CD4-positive, alpha-beta T cell (primary cell): ENCODE measurements at places on chromosomes 3 and 15. TPM values are rescaled to one million over a fixed set of nuclear protein-coding genes. Genes with fewer than 3 reads are reported as not detected.

DNA sequence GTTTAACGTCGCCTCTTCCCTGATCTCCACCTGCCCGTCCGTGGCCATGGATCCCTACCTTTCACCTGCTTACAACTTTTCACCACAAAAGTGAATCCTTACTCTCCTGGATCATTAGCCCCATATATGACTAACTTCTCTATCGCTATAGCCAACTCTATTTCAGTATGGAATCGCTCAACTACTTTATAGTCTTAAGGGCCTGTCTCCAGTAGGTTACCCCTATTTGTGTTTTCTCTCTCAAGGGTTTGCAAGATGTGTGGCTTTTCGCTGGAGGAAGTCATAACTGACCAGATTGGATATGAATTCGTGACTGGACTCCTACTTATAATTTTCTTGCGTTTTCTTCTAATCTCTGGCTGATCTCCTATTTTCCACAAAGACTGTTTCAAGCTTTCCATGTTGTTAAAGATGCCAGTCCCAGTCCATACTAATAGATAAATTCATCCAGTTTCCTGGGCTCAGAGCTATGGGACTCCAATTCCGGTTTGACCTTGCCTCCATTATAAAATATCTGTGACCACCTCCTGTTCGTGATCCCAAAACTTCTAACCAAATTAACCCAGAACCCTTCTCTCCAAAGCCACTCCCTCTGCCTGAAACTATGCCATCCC is 1.3 kb upstream of the STAG1 start:
- DNase-seq: no peak
- H3K27me3 ChIP-seq: no peaks in the 10 kb centered on the region
- H3K27ac ChIP-seq: peak overlapping the region; percentile 98
- peak overlapping the region; percentile 90 for H3K4me3 ChIP-seq

GRCh38 chr3:10442151-10442795 is 63.1 kb downstream of the ATP2B2 start:
- H3K4me1 ChIP-seq: peaks cover 11% of the 10 kb centered on the region
- H3K27ac ChIP-seq: no peak overlapping the region
- H3K36me3 ChIP-seq: no peaks in the 10 kb centered on the region
- H3K27me3 ChIP-seq: no peaks in the 10 kb centered on the region
- no peak for DNase-seq
- no peak overlapping the region for H3K4me3 ChIP-seq

DNA sequence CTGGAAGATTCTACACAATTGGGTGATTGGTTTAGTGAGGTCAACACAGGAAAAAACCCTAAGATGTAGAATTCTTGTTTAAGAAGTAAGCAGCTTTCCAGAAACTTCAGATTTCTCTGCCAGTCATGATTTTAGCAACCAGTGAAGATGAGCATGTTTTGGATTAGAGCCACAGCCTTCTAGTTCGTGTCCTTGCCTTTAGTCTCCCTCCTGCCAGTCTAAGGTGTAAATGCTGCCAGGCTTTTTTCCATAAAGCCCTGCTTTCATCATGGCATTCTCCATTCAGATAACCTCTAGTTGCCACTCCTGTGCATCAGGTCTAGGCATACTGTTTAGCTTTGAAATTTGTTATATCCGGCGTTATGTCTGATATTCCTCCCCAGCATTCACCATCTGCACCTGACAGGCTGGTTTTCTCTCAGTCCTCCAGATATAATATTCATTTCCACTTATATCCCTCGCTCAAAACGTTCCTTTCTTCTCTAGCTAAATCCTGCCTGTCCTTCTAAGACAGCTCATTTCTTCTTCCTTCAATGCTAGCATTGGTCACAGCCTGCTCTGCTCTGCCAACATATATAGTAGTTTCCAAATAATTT is 37.4 kb downstream of the SYN2 start:
- H3K36me3 ChIP-seq: no peaks in the 10 kb centered on the region
- H3K27ac ChIP-seq: no peak overlapping the region
- H3K4me3 ChIP-seq: no peak overlapping the region
- no peak for DNase-seq
- peaks cover 9% of the 10 kb centered on the region for H3K27me3 ChIP-seq

DNA sequence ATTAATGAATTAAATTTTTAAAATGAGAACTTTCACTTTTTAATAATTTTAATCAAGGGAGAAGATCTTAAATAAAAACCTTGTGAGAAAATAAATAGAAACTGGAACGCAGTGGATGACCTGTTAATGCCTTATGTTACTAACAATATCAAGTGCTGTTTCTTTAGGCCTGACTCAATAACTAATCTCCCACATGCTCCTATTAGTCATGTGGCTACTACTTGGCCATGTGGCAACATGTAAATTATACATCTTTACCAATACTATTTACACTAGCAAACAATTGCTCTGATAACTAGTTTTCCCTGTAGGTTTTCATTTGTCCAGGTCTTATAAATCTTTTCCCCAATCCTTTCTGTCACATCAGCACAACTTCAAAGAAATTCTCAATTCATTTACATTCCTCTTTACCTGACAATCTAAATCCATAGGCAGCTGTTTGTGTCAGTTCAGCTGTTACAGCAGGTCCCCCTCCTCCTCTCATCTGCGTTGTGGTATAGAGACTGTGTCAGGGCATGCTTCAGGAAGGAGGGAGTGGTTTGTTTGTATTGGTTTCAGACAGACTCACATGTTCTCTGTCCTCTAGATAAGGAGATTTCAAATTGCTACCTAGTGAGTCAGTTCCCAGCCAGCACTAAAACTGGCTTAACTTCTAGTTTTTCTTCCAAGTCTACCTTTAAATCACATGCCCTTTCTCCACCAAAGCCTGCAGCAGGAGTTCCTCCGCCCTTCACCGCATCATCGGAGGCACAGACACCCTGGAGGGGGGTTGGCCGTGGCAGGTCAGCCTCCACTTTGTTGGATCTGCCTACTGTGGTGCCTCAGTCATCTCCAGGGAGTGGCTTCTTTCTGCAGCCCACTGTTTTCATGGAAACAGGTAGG is 11.3 kb upstream of the C3orf52 start:
- no peaks in the 10 kb centered on the region for H3K27me3 ChIP-seq
- peaks cover 21% of the 10 kb centered on the region for H3K4me1 ChIP-seq
- peak; percentile 68 for DNase-seq

GRCh38 chr15:66912441-66912840 is 153.0 kb upstream of the SMAD3 start:
- no peak overlapping the region for H3K4me3 ChIP-seq
- H3K27ac ChIP-seq: no peak overlapping the region
- no peak for DNase-seq
- H3K27me3 ChIP-seq: no peaks in the 10 kb centered on the region

GRCh38 chr15:97401195-97401594 is 559.3 kb upstream of the ARRDC4 start:
- H3K4me1 ChIP-seq: no peaks in the 10 kb centered on the region
- DNase-seq: no peak
- no peaks in the 10 kb centered on the region for H3K27me3 ChIP-seq
- H3K36me3 ChIP-seq: no peaks in the 10 kb centered on the region
- no peak overlapping the region for H3K4me3 ChIP-seq

The BLM gene
- total RNA-seq: 1.6 TPM

The MOBP gene
- total RNA-seq: not detected

The ANKRD34C gene
- not detected for total RNA-seq

The PTPN23 gene
- total RNA-seq: 27.3 TPM
